ENCODE measurements at places on chromosomes 16 and 17.

GRCh38 chr16:48790151-48790550 is 180.2 kb upstream of the N4BP1 start:
- no peak for DNase-seq

DNA sequence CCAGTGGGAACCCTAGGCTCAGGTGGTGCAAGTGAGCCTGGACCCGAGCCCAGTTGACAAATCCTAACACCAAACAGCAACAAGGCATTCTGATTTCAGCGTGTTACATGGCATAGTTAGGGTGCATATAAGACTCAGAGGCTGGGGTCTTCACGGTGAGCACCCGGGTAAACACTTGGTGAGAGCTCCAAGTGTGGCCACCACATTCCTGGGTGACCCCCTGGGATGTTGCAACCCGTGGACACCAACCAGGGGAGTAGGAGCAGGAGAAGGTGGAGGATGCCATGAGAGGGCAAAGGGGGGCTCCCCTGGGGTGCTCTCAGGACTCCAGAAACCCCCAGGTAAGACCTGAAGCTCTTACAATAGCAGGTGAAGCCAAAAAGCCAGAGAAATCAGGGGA is 69.9 kb upstream of the CDH5 start:
- no peak for DNase-seq

DNA sequence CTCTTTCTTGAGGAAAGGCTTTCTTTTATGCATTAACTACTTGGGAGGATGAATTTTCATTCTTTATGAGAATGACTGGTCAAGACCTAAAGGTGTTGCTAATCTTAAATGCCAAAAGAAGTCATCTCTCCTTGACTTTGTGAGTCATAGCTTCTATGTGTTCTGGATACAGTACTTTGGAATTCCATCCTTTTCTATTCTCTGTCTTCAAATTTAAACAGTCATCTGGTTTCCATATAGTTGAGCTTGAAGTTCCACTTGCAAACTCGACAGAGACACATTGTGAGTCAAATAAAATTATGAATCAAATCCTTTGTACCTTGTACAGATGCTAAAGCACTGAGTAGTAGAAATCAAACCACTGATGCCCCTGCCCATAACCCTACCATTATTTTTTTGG is 271.9 kb upstream of the PMFBP1 start:
- DNase-seq, result no peak

DNA sequence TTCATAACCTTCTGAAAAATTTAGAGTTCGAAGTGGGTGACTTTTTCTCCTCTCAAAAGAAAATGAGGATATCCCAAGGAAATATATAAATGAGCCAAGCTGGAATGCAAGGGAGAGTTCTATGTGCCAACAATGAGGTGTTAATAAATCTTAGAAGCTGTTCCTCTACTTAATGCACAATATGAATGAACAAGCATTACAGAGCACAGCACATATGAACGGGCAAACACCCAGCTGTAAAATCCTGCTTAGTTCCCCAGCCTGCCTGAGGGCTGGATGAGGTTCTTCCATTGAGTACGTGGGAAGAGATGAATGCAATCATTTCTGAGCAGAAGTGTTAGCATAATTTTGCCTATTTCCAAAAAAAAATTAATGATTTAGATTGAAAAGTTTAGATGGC is 58.1 kb downstream of the WDR59 start:
- DNase-seq, result no peak

DNA sequence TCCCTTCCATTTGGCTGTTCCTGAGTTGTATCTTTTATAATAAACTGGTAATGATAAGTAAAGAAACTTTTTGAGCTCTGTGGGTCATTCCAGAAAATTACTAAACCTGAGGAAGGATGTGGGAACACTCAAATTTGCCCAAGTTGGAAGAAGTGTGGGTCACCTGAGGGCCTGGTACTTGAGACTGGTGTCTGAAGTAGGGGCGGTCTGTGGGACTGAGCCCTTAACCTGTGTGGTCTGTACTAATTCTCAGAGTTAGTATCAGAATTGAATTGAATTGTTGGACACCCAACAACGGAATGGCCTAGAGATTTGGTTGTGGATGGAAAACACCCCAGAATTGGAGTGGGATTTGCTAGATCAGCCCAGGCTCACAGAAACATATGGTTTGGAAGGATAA is 43.1 kb downstream of the IKZF3 start:
- no peak for DNase-seq

DNA sequence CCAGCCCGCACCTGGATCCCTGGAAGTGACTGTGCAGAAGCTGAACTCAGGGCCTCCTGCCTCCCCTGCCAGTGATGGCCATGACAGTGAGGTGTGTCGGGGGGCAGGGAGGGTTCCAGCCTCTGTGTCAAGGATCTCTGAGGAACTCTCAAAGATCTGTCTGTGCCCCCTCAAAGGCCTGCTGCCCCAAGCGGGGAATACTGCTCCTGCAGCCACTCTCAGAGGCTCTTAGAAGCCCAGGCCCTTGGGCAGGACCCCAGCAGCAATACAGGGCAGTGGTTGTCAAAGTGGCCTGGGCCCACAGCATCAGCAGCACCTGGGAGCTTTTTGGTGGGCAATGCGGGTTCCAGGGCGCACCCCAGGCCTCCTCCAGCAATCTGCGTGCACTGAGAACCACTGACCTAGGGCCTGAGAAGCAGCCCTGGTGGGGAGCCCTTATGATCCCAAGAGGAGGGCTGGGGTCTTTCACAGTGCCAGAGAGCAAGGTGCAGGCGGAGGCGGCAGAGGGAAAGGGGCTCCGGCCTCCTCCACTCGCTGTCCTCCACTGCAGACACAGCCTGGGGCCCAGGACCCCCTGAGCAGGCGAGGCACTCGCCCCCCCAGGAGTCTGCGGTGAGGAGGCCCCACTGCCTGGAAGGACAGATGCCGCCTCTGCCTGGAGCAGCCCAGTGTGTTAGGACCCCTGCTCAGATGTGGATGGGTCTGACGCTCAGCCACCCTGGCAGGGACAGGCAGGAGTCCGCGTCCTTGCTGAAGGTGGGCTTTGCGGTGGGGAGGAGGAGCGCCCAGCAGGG is 42.1 kb downstream of the ENGASE start:
- DNase-seq, result no peak

GRCh38 chr16:55480228-55480655 is 1.2 kb downstream of the MMP2 start:
- DNase-seq, result no peak

DNA sequence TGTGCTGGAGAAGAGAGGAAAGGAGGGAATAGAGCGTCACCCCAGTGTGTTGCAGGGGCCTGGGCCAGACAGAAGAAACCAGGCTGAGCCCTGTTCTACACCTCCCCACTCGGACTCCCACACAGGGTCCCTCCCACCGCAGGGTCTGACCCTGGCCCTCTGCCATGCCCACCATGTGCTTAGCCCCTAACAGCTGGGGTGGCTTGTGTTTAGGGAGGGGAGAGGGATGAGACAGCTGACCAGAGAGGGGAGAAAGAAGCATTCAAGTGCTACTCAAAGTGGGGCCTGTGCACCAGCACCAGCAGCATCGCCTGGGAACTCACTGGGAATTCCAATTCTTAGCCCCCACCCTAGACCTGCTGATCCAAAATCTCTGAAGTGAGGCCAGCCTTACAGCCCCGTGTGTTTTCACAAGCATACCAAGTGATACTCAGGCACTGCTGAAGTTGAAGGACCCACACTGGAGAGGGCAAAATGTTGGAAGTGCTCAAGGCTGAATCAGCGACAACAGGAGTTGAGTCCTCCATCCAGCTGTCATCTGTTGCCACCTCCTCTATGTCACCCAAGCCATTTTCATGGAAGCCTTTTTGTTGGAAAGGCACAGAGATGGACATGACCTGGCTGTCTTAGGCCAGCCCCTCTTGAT is 47.0 kb downstream of the FZD2 start:
- DNase-seq, result no peak

Measured in SHP77 treated with DMSO at 0.1 percent for 48 hours (cell line).